ENCODE measurements at places on chromosomes 1 and 21. TPM values are rescaled to one million over a fixed set of nuclear protein-coding genes. Genes with fewer than 3 reads are reported as not detected.

GRCh38 chr1:218692808-218693207 is 347.7 kb downstream of the TGFB2 start:
- no peak for DNase-seq

DNA sequence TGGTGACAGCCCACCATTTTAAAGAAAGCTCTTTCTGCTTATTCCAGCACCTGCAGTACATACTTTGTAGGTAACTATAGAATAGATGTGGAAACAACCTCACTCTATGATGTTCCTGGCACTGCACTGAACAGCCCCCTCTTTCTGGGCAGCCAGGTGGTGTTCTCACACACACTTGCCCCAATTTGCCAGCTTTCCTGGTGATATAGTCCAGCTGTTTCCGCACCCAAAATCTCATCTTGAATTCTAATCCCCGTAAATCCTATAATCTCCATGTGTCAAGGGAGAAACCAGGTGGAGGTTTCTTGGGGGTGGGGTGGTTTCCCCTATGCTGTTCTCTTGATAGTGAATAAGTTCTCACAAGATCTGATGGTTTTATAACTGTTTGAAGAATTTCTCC is 102.2 kb downstream of the FCRL5 start:
- DNase-seq, result no peak

- DNase-seq, result peak; percentile 4
Measured at GRCh38 chr1:87806379-87807094, 477.9 kb downstream of the LMO4 start.

DNA sequence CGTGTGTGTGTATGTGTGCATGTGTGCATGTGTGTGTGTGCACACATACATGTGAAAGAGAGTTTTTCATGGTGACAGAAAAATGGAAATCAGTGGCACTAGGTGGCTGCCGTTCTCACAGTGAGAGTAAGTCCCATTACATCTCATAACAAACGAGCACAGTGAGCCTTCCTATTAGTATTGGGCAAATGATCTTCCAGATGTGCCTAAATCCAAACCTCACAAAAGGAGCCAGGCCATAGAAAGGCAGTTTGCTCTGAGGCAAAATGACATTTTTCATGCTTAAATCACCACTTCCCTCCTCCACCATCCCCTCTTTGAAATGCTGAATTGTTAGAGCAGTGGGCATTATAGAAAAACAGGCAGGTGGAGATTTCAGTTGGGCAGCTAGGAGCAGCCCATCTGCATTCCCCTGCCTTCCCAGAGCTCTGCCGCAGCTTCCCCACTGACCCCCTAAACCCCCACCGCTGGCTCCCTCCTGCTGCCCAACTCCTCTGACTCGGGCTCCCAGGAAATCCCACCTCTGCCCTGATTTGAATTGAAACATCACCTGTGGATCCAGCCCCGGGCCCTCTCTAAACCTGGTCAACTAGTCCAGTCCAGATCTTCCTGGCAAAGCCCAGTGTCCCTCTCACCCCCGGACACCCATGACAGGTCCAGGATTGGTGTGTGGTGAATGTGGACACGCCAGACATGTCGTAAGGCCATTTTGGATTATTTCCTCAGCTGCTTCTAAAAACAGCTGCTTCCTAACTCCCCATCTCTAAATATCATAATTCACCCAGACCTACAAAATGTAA is 190.5 kb downstream of the SEC16B start:
- DNase-seq, result no peak

Gene CELSR2
- polyA plus RNA-seq, result 5.9 TPM

Gene PRCC
- 44.5 TPM for polyA plus RNA-seq

All from A549 (cell line).